H4 (cell line): ENCODE measurements at places on chromosomes 5 and 9.
A peak's percentile ranks its signal among the peaks of the same experiment; 100 is the strongest.

GRCh38 chr5:83446253-83446947, 25.1 kb upstream of the VCAN start:
- DNase-seq, result no peak

DNA sequence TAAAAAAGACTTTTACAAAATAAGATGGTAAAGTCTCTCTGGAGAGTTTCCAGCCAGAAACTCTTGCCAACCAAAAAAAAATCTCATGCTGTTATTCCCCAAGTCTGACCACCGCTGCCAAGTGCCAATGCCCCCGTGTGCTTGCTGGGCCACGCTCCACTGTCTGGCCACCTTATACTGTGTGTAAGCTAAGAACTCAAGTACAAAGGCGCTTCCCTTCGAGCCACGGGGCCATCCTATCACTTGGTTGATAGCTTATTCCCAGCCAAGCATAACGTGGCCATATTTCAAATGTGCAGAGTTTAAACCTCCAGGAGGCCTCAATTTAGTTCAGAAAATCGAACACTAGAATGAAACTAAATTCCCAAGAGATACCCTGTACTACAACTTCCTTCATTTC, 36.0 kb downstream of the ROR2 start:
- DNase-seq, result no peak

DNA sequence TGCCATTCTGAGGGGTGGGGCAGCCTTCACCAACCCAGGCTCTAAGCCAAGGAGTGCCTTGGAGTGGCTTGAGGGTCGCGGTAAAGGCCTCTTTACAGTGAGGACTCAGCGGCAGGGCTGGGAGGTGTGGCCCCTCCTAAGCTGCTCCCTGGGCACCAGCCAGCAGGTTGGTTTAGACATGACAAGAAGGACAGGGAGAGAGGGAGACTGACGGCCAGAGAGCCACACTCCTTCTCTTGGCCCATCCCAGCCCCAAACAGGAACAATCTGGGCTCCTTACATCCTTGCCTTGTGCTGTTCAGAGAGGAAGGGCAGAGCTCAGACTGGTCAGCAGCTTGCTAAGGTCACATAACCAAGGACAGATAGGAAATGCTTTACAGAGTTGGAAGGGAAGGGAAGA, 94.5 kb downstream of the LMX1B start:
- DNase-seq, result no peak

- DNase-seq, result peak; percentile 86
These were observed 22.1 kb downstream of the JADE2 start for GRCh38 chr5:134547579-134547978.

DNA sequence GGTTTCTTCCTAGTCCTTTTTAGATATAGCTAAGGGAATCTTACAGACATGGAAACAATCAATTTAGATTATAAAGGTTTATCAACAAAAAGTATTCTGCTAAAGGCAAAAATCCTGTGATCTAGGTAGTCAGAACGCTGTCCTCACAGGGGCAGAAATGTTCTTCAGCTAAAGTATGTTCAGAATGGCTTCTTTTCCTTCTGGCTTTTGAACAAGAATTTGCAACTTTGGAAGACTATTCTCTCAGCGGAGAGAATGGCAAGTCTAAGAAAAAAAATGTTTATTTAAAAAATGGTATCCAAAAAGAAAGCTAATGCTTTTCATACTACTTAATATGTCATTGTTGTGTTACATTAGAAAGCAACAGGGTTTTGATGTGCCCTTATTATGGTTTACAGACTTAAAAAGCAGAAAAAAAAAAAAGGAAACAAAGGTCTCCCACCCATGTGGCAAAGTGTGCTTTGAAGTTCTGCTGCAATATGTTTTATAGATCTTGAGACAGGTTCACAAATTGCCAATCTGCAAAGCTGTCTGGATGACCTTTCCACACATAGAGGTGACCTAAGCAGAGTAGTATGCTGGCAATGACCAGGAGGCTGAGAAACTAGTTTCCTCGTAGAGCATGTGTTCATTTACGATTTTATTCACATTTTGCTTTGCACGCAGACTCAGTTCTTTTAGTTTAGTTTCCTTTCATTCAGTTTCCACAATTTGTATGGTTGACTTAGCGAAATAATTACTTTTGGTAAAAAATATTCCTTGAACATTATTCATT, 45.1 kb upstream of the PJA2 start:
- peak; percentile 19 for DNase-seq

DNA sequence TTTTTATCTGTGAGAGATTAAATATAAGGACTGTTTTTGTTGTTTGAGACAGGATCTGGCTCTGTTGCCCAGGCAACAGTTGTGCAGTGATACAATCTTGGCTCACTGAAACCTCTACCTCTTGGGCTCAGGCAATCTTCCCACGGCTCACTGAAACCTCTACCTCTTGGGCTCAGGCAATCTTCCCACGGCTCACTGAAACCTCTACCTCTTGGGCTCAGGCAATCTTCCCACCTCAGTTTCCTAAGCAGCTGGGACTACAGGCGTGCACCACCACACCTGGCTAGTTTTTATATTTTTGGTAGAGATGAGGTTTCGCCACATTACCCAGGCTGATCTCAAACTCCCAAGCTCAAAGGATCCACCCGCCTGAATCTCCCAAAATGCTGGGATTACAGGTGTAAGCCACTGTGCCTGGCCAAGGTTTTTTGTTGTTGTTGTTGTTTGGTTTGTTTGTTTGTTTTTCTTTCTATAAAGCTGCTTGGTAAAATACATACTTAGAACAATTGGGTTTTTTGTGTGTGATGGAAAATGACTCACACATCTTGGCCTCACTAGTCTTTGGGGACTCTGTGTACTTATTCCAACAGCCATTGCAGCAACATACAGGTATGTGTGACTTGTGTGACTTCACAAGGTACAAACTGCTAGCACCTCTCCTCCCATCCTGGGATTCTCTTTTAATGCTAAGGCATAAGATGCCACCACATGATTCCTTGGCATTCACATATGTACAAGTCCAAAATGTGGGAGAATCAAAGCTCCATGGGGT, 36.5 kb upstream of the RASA1 start:
- DNase-seq, result no peak

- DNase-seq, result no peak
These were observed 100.6 kb downstream of the TRIO start for GRCh38 chr5:14243766-14244165.

DNA sequence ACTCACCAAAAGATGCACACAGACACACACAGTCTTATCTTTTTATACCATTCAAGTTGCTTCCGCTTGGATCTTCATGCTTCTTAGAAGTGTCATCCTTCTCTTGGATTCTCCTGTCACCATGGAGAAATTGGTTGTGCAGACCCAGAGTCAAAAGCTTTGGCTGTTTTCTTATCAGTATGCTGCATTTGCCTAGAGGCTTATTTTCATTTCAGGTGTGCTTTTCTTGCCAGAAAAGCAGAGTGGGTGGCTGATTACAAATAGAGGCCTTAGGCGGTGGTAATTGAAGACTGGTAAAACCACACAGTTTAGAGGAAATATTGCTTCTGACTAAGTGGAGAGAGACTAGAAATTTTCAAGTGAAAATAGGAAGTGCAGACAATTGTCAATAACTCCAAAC, 70.2 kb upstream of the TLE4 start:
- DNase-seq, result no peak
